Hematopoietic multipotent progenitor cell treated with erythropoietin and hydrocortisone succinate and interleukin-3 and kit ligand, for 8 days (in vitro differentiated cells): ENCODE measurements at places on chromosomes 5 and 9.

GRCh38 chr5:9661316-9662015 lies 31.3 kb upstream of the TAS2R1 start:
- no peak for DNase-seq

- DNase-seq: no peak
Measured at GRCh38 chr5:82057051-82057450, 85.2 kb downstream of the ATG10 start.

- no peak for DNase-seq
Measured at GRCh38 chr9:77176686-77177142, 620 bp upstream of the VPS13A start.

DNA sequence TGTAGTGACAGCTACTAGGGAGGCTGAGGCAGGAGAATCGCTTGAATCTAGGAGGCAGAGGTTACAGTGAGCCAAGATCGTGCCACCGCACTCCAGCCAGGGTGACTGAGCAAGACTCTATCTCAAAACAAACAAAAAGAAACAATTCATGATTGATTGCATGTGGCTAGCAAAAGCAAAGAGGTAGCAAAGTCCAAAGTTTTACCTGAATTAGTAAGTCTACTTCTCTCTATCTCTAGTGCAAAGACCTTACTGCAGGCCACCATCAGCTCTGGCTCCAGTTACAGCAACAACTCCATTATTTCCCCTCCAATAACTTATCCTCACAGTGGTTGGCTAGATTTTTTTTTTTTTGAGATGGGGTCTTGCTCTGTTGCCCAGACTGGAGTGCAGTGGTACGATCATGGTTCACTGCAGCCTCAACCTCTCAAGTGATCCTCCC lies 6.2 kb upstream of the SAR1B start:
- DNase-seq: no peak

DNA sequence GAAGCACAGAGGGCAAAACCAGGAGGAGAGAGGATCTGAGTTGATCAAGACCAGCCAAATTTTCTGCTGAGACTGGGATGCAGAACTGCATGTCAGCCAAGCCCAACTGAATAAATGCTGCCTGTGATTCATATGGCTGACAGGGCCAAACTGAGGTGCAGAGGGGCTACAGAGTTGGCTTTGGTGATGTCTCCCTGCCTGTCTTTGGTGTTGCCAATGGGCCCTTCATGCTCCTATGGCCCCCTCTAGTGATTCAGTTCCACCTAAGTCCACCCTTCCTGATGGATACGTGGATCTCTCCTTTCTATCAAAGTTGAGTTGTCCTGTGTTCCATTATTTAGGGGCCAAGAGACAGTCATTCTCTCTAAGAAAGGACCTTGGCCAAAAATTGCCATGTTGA lies 163.6 kb upstream of the TLE4 start:
- DNase-seq: no peak
